ENCODE measurements at places on chromosomes 12 and 14. TPM values are rescaled to one million over a fixed set of nuclear protein-coding genes. Genes with fewer than 3 reads are reported as not detected.

GRCh38 chr12:68240975-68241374, 12.4 kb downstream of the IL22 start:
- DNase-seq, result no peak

DNA sequence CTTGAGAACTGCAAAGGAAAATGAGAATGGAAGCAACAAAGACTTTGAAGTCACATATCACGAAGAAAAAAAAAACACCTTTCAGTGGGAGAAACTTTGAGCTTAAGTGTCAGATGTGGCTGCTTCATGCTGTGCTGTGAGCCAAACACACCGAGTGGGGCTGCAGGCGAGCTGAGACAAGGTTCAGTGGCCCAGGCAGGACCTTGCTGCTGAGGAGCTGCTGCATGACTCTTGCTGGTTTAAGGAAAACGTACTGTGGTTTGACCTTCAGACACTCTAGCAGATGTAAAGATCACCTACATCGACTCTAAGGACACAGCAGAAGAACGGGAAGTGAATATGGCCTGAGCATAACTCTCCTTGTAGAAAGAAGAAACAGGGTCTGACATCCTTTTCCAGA, 118.1 kb upstream of the OR4E1 start:
- no peak for DNase-seq

The BATF gene
- total RNA-seq, result 1.8 TPM

The CDC42BPB gene
- 79.2 TPM for total RNA-seq

Data from left cardiac atrium (tissue), 4 donors.